ENCODE measurements at places on chromosomes 6 and 20. TPM values are rescaled to one million over a fixed set of nuclear protein-coding genes. Genes with fewer than 3 reads are reported as not detected.

Gene PTK7
- 728 TPM for total RNA-seq

Gene KIF13A
- 38.4 TPM for total RNA-seq

Gene ANGPT4
- total RNA-seq: 0.12 TPM

Gene PTGIS
- 1.9 TPM for total RNA-seq

Gene PTPRT
- 0.25 TPM for total RNA-seq

Gene TSHZ2
- 0.72 TPM for total RNA-seq

Gene POU5F1
- 6.3 TPM for total RNA-seq

Gene LAMA4
- total RNA-seq: 2.0 TPM

Gene MANEA
- total RNA-seq: 12.4 TPM

Gene LGSN
- total RNA-seq: 0.25 TPM

Gene CTAGE9
- total RNA-seq: not detected

Gene F13A1
- 10.1 TPM for total RNA-seq

Gene TNXB
- total RNA-seq: 1.8 TPM

Gene HDGFL1
- not detected for total RNA-seq

Gene FNDC11
- 0.20 TPM for total RNA-seq

Gene CENPQ
- total RNA-seq: 3.4 TPM

Gene RNF114
- 59.4 TPM for total RNA-seq

Gene DUSP15
- total RNA-seq: 1.2 TPM

Gene IYD
- total RNA-seq: not detected

Gene PROKR2
- not detected for total RNA-seq

Gene WFDC5
- not detected for total RNA-seq

Gene CST5
- total RNA-seq: 0.41 TPM

Gene CD109
- total RNA-seq: 18.3 TPM

Gene ENPP5
- 1.4 TPM for total RNA-seq

Gene PGC
- not detected for total RNA-seq

Gene GATA5
- total RNA-seq: not detected

Gene SLC22A2
- total RNA-seq: not detected

Gene PRSS16
- 2.0 TPM for total RNA-seq

Gene LBP
- total RNA-seq: not detected

Gene BNIP5
- total RNA-seq: not detected

Gene WFDC13
- not detected for total RNA-seq

Gene CYP39A1
- total RNA-seq: 0.84 TPM

Gene TRAPPC3L
- not detected for total RNA-seq

Gene EYS
- 0.07 TPM for total RNA-seq

Gene LTB
- total RNA-seq: 0.52 TPM

Gene SIRPB1
- not detected for total RNA-seq

Gene CBLN4
- not detected for total RNA-seq

Gene GNMT
- 0.68 TPM for total RNA-seq

Gene C6orf15
- 4.6 TPM for total RNA-seq

Gene ATP9A
- total RNA-seq: 13.5 TPM

Gene TP53TG5
- total RNA-seq: not detected

Gene GJA10
- total RNA-seq: not detected

Gene GSTA5
- total RNA-seq: not detected
